ENCODE measurements at places on chromosomes 5 and 9.

- DNase-seq: no peak
Measured at GRCh38 chr5:42157215-42157614, 232.1 kb downstream of the FBXO4 start.

GRCh38 chr5:114830114-114830513, 339.6 kb downstream of the TRIM36 start:
- DNase-seq: no peak

GRCh38 chr5:132433141-132433540, 57.4 kb downstream of the IRF1 start:
- DNase-seq: no peak

DNA sequence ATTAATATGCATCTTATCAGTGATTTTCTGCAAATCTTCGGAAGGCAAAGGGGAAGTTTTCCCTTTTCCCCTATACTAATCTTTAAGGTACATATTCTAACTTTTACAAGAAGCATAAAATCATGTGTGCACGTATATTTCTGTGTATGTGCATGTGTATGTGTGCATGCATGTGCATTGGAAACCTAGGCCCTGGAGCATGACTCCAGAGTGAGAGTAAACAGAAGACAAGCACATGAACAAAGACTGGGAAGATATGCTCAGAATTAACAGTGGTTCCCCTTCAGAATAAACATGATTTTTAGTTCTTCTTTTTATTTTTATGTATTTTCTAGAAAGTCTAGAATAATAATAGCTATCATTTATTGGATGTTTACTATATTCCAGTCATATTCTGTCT, 10.9 kb upstream of the SELENOP start:
- no peak for DNase-seq

DNA sequence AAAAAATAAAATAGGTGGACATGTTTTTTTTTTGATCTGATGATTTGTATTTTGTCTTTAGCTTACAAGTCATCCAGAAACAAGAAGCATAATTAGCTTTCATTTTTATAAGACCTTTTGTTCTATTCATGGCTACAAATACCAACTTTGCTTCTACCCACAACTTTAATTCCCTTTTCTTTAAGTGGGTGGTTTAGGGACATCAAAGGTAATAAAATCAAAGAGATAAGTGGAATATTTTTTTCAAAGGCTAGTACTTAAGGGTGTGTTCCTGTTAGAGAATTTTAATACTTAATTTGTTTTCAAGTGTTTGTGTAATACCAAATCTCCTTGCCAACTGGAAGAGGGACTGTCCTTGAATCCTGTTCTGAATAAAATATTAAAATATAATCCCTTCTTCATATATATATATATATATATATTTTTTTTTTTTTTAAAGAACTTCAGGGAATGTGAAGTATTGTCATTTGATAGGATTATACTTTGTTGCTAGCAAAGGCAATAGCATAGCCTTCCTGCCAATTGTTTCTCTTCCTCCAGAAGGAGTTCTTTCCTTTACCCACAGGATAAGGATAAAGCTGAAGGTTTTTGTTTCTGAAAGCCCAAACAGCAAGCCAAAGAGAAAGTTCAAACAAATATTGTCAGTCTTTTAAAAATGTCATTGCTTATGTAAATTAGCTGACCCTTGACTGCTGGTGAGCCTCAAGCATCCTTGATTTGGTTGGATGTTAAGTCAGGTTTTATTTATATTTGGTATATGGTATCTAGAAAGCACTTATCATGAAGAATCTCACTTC, 108.9 kb downstream of the PAM start:
- no peak for DNase-seq

DNA sequence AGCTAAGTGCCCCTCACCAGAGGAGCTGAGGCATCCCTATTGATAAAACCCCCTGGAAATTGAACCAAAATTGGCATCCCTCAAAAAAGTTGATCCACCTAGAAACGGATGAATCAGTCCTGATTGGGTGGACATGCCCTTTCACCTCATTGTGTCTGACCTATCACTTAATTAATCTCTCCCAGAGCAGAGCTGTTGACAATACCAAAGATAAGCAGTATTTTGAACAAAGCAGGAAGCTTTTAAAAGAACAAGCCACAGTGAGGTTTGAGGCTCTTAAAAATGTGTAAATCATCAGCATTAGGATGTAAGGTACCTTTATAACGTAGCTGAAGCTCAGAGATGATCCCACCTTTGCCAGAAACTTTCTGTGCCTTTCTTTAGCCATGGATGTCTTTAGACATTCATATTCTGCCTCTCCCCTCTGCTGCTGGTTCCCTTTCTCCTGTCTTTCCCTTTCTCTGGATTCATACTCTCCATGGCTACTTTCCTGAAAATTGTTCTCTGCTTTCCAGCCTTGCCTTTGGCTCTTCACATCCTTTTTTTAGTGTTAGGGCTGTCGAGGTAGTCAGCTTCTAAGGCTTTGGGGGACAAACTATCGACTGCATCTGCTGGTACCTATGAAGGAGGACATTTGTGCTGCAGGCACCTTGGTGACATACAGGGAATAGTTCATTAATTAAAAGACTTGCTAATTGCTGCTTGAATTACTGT, 7.8 kb upstream of the LHX2 start:
- no peak for DNase-seq

- no peak for DNase-seq
Measured at GRCh38 chr9:133674091-133674490, 37.9 kb downstream of the DBH start.

- DNase-seq: no peak
Measured at GRCh38 chr5:133851521-133851920, 116.9 kb downstream of the C5orf15 start.

- DNase-seq: no peak
Measured at GRCh38 chr5:160635046-160635445, 213.4 kb downstream of the PTTG1 start.

GRCh38 chr5:113156271-113156877, 179.8 kb downstream of the DCP2 start:
- DNase-seq: no peak

DNA sequence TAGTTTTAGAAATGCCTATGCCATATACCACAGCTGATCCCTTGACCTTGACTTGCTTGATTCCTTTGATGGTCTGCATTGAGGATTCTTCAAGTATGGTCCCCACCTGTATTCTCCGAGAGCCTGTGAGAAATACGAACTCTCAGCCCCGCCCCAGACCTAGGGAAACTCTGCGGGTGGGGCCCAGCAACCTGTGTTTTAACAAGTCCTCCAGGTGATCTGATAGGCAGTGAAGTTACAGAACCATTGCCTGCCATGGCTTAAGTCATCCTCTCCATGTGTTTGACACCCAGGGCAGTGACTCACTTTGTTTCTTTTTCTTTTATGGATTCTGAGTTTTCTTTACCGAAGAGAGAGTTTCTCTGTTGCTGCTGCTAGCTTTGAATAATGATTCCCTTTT, 18.5 kb downstream of the FRMPD1 start:
- DNase-seq: no peak

- DNase-seq: no peak
Measured at GRCh38 chr5:150557509-150557872, 49.6 kb downstream of the NDST1 start.

DNA sequence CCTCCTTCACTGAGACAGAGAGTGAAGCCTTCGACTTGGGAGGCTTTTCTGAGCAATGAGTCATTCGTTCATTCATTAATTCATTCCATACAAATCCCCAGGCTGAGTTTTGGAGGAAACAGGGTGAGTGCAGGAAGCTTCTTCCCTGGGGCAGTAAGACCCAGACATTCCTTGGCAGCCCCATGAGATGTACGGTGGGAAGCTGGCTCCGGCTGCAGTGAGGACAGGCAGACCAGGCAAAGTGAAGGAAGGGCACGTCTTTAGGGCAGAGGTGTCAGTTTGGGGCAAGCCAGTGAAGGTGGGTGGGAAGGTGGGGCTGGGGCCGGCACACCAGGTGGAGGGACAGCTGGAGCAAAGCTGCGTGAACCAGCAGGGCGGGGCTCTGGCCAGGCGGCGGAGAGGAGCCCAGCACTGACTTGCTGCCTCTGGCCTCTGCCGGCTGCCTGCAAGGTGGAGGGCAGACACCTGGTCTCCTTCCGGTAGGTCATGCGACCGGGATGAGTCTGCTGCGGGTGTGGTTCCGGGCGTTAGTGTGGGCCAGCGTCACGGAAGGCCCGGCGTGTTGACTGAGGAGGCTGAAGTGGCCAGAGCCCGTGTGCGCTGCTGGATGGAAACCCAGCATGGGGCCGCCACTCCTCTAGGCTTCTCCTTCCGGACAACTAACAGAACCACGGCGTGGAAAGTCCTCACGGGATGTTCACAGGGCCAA, 16.6 kb downstream of the OLFM1 start:
- no peak for DNase-seq

GRCh38 chr5:67028371-67028770, 168.2 kb downstream of the CD180 start:
- no peak for DNase-seq

- no peak for DNase-seq
Measured at GRCh38 chr5:1734908-1735289, 64.7 kb downstream of the MRPL36 start.

GRCh38 chr5:66717455-66718373, 121.5 kb downstream of the MAST4 start:
- DNase-seq: no peak

DNA sequence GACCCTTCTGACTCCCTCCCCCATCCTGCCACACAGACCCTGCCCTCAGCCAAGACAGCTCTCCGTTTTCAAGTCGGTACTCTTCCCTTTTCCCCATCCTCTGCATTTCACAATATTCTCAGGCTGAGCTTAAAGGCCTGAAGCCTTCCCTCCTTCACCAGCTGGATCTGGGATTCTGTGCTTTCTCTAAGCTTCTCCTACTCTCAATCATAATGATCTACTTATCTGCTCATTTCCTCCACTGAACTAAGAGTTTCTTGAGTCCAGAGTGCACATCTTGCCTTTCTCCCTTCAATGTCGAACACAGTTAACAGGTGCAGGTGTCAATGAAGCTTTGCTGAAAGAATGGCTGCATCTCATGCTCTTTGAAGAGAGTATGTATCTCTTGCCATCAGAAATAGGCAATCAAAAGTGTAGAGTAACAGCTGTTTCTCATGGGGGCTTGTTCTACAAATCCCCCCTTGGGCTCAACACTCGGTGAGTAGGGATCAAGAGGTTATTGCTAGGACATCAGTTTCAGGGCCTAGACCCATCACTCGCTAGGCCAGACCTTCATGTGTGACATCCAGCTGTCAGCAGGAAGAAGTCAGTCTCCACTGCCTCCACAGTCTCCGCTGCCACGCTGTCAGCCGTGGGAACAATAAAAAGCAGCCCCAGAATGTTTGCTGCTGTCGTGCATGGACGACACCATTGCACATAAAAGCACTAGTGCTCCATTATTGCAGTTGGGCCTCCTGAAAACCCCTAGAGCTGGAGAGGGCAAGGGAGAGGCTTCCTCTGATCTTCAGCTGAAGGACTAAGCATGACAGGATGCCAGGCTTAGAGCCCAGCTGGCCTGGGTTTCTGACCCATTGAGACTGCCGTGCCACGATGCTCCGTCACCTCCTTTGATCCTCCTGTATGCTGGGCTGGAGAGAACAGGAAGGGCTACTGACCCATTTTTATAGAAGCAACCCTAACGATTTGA, 23.7 kb downstream of the TRAF1 start:
- no peak for DNase-seq

- no peak for DNase-seq
Measured at GRCh38 chr9:68744426-68744825, 39.4 kb downstream of the PIP5K1B start.

GRCh38 chr5:150286820-150287219, 2.8 kb downstream of the CAMK2A start:
- no peak for DNase-seq
